ENCODE measurements at places on chromosomes 6 and 20.

- DNase-seq: no peak
Observed at GRCh38 chr20:20930500-20930899, 175.7 kb downstream of the LINC00237 start.

- no peak for DNase-seq
Observed at GRCh38 chr6:33746651-33747100, at the start of gene IP6K3. TSS of gene IP6K3 (minus strand) at chr6:33746905. CDS start at chr6:33735476, 11,429 bp downstream.

GRCh38 chr20:47854687-47855212, 69.5 kb upstream of the SULF2 start:
- DNase-seq: no peak

GRCh38 chr6:13870214-13870830, 54.4 kb upstream of the RNF182 start:
- DNase-seq: no peak

DNA sequence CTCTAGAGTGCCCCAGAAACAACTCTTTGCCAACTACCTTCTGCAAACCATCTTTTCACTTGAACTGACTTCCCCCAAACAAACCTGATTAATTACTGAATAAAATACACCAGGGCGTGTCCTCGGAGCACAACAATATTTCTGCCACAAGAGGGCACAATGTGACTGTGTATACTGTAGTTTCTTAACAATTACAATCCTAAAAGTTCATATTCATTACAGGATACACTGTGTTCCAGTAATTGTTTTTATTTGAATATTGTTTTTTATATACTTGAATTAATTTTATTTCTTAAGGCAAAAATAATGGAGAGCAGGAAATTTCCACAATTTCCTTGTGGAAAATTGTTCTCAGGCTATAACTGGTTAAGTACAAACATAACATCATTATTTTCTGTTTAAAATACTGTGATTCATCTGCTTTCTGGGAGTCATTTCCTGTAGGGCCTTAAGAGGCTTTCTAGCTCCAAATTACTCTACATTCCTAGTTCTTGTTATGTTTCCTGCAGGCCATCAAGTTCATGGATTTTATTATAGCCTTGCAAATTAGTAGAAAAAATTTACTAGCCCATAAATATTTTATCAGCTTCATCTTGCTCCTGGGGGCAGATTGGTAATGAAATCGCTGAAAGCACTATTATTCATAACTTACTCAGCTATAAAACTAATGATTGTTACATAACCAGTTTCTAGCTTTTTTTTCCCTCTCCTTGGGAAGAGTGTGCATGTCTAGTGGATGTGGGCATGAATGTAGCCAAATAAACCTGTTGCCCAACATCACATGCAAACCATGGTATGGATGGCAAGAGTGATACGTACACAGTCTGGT, 51.9 kb upstream of the SLC22A16 start:
- peak; percentile 54 for DNase-seq

- no peak for DNase-seq
Observed at GRCh38 chr6:165060720-165061119, 248.7 kb downstream of the C6orf118 start.

- DNase-seq: no peak
Observed at GRCh38 chr6:131749023-131749422, 38.2 kb upstream of the CTAGE9 start.

DNA sequence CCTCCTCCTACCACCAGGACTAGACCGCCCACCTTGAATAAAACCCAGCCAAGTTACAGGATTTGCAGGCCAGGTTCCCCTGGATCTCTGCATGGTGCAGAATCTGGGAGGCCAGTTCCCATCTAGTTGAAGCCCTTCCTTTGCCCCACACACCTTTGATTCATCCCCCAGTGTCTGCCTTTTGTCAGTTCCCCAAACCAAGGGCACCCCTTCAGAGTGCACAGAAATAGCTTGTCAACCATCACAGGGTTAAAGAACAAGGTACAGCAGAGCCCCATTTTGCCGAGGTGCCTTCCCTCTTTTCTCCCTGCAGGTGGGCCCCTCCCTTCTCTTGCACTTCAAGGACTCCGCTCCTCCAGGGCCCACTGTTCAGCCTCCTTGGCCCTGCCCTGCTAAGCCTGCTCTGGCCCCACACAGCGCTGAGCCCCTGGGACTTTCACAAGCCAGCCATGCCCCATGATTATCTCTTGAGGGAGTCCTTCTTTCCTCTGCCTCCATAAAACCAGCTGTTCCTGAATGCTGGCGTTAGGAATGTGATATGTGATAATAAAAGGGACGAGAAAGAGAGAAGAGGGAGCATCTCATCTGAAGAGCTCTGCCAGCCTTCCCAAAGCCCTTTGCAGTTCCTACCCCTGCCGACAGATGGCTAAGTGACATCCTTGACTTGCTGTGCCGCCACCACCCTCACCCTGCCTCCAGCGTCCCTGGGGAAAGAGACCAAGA, 280.3 kb downstream of the CDC5L start:
- peak; percentile 32 for DNase-seq

- no peak for DNase-seq
Observed at GRCh38 chr20:17940224-17940971, 28.2 kb downstream of the SNX5 start.

DNA sequence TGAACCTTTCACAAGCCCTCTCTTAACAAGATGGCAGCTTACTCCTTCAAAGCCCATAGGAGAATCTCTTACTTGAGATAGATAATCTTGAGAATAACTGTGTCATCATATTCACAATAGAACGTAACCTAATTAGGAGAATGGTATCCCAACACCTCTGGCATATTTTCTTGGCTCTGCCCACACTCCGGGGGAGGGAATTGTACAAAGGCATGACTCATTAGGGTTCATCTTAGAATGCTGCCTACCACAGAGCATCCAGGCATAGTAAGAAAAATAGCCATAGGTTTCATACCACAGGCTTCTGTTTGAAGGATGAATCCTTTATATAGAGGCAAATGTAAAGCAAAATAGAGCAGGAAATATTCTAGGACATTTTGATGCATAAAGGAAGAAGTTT, 1100.6 kb upstream of the CITED2 start:
- DNase-seq: no peak

DNA sequence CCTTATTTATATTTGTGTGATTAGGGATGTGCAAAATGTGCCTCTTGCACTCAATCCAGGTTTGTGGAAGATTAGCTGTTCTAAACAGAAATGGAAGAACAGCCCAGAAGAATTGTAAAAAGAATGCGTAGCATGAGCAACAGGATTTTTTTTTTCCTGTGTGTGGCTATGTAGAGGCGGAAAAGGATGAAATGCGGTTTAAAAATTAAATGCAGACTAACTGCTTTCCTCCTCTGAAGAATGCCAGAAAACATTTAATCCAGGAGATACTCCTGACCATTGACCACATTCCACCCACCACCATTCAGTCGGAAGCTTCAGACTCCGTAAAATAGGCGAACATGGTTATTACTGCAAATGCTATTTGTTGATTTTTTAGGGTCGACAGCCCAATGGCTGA, 83.4 kb downstream of the BMP6 start:
- DNase-seq: no peak

- DNase-seq: no peak
Observed at GRCh38 chr6:11427723-11428245, 109.8 kb upstream of the TMEM170B start.

- DNase-seq: no peak
Observed at GRCh38 chr20:51061418-51062045, 38.6 kb upstream of the KCNG1 start.

DNA sequence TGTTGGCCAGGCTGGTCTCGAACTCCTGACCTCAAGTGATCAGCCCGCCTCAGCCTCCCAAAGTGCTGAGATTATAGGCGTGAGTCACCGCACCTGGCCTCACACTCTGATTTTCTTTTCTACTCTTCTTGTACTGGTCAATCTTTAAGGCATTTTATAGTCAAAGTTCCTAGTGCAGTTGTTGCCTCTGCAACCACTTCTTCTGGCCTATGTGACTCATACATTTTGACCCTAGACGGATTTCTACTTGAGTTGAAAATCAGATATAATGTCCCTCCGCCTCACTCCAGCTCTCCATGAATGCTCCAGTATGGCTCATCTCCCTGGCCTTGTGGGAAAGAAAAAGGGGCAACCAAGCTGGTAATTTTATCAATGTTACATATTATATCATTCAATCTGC, 42.4 kb downstream of the TNFRSF21 start:
- DNase-seq: no peak

- DNase-seq: no peak
Observed at GRCh38 chr6:23002044-23002619, 432.8 kb downstream of the HDGFL1 start.

DNA sequence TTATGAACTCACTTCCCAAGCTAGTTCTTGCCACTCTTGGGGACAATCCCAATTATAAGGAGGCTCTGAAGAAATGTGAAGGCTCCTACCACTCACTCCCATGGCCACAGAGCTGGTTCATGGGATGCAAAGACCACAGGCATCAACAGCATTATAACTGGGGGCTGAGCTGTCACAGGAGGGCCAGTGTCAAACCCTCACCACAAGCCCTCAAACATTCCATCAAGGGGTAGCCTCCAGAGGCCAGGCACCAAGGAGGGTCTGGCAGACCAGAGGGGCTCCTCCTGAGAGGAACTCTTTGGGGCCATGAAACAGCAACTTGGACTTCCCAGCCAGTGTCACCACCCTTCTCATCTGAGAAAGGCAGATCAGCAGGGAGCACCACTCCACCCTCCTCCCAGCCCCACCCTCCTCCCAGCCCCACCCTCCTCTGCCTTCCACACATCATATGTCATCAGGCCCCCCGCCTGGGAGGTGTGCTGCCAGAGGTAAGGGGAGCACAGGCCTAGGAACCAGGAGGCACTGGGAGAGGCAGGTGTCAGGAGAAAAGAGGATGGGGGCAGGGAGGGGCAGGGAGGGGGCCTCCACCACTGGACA, 1.2 kb upstream of the TSPO2 start:
- DNase-seq: no peak

DNA sequence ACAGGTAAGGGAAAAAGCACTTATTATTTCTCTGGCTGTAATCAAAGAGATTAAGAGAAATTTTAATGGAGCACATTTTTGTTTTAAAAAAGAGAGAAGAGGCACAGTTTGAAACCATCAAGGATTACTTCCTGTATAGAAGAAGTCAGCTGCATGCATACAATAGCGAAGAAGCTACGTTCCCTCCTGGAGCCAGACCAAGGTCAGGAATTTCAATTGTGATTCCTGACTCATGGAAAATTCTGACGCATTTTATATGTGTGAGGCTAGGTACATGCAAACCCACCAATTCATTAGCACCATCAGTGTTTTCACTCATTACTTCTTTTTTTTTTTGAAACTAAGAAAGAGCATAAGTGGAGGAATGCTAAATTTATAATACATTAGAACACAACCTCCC, 232.7 kb upstream of the SGK1 start:
- no peak for DNase-seq

DNA sequence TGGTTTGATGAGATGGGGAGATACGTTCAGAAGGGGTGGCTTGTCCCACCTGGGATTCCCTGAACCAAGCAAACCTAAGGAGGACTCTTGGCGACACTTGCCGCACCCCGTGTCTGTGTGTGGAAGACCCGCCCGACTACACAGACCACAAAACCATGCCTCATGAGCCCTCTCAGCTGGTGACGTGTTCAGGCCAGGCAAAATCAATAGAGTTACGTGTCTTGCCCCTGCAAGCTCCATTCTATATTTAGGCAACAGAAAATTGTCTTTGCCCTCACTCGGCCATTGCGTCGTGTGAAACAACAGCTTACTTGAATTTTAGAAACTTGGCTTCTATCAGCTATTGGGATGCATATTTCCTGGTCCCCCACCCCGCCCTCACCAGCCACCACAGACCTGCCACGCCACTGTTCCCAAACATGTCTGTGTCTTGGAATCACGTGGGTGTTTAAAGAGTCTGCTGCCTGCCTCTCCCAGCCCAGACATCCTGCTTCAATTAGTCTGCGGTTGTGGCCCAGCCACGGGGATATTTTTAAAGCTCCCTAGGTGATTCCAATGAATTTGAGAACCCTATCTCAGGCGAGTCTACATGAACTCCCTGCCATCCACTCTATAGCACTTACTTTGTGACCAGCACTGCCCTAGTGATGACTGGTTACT, 279.2 kb upstream of the EXOC2 start:
- DNase-seq: no peak

DNA sequence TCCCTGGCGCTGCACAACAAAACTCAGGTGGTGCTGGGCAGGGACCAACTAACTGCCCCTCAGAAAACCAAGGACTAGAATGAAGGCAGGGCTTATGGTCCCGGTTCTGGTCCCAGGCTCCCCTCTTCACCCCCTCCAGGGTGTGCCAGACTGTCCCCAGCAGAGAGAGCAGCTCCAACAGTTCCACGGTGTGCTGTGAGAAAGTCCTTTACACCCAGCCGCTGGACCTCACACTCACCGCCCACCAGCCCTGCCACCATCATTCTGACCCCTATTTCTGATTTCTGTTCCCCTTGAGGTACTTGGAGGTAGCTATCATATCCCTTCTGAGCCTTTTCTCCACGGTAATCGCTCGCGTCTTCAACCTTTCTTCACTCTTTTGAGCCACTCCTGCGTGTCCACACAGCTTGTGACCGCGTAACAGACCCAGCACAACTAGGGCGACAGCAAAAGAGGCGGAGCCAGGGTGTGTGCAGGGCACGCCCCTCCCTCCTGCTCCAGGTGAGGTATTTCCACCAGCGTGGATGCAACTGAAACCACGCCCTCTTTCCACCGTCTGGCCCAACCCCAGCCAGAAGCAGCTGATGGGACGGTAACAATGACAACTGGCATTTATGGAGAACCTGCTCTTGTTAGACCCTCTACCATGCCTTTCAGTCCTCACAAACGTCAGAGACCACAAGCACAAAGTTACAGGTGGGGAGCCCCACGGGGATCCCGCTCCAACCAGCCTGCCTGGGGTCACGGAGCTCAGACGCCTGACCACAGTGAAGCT, 2.3 kb downstream of the PXDC1 start:
- no peak for DNase-seq

DNA sequence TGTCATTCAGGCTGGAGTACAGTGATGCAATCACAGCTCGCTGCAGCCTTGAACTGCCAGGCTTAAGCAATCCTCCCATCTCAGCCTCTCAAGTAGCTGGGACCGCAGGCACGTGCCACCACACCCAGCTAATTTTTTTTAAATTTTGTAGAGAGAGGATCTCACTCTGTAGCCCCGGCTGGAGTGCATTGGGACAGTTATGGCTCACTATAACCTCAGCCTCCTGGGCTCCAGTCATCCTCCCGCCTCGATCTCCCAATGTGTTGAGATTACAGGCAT, 86.5 kb downstream of the SERAC1 start:
- no peak for DNase-seq

DNA sequence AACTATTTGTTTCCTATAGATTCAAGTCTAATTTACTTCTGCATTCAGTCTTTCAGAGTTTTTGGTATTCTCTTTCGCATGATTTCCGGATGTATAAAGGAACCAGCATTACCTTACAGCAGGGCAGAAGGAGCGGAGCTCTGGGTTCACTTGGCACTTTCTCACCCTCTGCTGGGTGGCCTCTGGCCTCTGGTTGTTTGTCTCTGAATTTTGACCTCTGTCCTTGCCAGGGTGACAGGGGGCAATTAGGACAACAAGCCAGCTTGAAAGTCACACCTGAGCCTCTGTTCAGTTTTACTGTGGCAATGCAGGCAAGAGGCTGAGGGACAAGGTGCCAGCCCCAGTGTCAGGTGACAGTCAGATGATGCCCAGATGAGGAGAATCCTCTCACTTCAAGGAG, 69.4 kb upstream of the KIF25 start:
- no peak for DNase-seq

GRCh38 chr6:112065426-112065986, 11.6 kb downstream of the CCN6 start:
- DNase-seq: no peak

Data from stimulated activated CD4-positive, alpha-beta T cell treated with anti-CD3 and anti-CD28 coated beads, Interleukin-2, amount 100 ng/mL, for 48 hours (primary cell).